ENCODE measurements at places on chromosomes 16 and 17. TPM values are rescaled to one million over a fixed set of nuclear protein-coding genes. Genes with fewer than 3 reads are reported as not detected.

Gene GPR179
- 0.08 TPM for total RNA-seq

Gene FA2H
- total RNA-seq: not detected

Gene HOXB6
- 11.9 TPM for total RNA-seq

Gene ACSM2A
- not detected for total RNA-seq

Gene CSH1
- total RNA-seq: not detected
